Urinary bladder (tissue), 4 donors: ENCODE measurements at places on chromosomes 12 and 14. TPM values are rescaled to one million over a fixed set of nuclear protein-coding genes. Genes with fewer than 3 reads are reported as not detected.

RHOJ gene
- polyA plus RNA-seq, result 33.6 TPM

ANKS1B gene
- 4.9 TPM for polyA plus RNA-seq

CMA1 gene
- 2.1 TPM for polyA plus RNA-seq

WNT1 gene
- polyA plus RNA-seq, result not detected

STRN3 gene
- 25.4 TPM for polyA plus RNA-seq

IL26 gene
- polyA plus RNA-seq, result 0.10 TPM

TNS2 gene
- polyA plus RNA-seq, result 178 TPM

DIO3 gene
- 14.1 TPM for polyA plus RNA-seq

CLEC4A gene
- polyA plus RNA-seq, result 2.6 TPM

OVCH1 gene
- 0.05 TPM for polyA plus RNA-seq

LDHB gene
- 465 TPM for polyA plus RNA-seq

DNA sequence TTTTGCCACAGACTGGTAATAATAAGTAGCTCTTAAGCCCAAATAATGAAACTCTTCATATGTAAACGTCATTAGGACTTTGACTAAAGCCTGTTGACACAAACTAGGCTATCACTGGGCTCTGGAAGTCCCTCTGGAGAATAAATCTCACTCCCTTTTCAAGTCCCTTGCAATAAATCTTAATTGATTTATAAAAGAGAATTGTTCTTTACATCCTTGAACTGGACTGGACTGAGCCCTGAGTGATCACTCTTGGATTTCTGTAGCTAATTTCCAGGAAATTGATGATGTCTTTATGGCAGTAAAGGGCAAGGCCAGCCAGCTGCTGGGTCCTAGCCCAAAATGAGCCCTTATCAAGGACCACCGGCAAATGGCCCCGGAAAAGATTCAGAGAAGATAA is 1162.7 kb downstream of the BCL11B start:
- no peak for DNase-seq

GRCh38 chr14:102314242-102315011 is 5.1 kb upstream of the ZNF839 start:
- no peak for DNase-seq

- no peak for DNase-seq
Observed at GRCh38 chr14:93481758-93482157, 51.0 kb downstream of the UNC79 start.

DNA sequence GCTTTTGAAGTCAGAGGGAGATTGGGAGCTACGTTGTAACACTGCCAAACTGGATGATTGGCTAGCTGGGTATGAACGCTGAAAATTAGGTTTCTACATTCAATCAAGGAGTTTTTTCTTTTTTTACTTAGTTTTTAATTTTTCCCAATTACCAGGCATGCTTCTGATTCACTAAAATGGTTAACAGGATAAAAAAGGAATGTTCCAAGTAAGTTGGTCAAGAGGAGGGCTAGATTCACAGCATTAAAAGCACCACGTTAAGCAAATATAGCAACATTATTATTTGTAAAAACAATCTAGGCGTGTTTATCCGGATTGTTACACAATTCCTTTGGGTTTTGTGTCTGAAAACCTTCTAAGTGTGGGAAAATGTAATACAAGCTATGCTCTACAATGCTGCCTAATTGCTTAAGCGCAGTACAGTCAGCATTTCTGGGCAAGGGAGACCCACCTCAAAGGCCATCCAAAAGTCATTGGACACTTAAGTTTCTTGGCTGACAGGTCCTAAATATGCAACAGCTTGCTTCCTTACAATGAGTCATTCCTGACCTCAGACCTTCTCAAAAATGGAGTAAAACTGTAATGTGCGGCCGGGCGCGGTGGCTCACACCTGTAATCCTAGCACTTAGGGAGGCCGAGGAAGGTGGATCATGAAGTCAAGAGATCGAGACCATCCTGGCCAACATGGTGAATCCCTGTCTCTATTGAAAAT is 1.2 kb downstream of the RPLP0 start:
- DNase-seq, result no peak

DNA sequence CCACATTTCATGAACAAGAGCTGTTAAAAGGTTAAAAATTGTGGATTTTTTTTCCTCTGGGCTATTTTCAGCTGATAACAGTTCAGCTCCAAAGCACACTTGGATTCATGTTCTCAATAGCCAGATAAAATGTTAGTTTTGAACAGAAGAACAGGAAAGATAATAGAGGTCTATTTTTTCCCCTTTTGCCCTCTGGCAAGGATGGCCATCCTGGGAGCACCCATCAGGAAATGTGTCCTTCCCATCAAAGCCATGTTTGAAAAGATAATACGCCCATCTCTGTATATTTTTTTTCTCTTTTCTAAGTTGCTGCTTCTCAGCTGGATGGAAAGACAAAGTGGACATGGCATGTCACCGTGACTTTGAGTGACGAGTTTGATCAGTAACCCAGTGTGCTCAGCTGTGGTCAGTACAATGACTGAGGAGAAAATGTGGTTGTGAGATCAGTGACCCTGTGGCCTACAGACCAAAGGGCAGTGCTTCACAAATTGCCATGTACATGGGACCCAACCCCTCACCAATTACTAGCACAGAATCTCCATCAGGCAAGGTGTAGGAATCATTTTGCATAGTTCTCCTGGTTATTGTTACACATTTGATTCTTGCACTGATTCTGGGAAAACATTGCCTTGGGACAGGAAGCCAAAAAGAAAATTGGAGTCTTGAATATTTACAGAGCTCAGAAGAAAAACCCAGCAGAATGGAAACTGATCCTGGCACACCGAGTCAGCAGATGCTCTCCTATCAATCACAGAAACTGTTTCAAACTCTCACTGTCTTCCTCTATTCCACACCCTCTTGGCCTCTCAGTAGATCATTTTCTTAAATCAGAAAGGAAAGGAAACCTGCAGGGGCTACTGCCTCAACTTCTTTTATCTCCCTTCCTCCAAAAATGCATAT is 64.3 kb downstream of the ANO6 start:
- no peak for DNase-seq

- no peak for DNase-seq
Observed at GRCh38 chr12:70264067-70264867, 21.0 kb downstream of the CNOT2 start.

- no peak for DNase-seq
Observed at GRCh38 chr12:100138048-100138802, 4.4 kb downstream of the BLTP3B start.

DNA sequence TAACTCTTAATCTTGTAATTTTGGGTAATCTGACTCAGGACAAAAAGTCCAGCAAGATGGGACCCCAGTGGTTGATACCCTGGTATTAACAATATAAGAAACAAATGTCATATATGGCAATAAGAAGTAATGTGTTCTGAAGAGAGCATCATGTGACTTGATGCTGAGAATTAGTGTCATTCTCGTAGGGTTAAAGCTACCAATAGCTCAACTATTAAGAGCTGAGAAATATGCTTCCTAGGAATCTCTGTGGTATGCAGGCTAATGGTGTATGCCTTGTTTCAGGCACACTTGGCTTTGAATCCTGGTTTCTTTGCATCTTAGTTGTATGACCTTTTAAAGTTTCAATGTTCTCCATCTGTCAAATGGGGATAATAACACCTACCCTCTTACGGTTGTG is 9.1 kb downstream of the MYRFL start:
- no peak for DNase-seq

GRCh38 chr12:108697905-108698304 is 33.4 kb downstream of the CORO1C start:
- no peak for DNase-seq

DNA sequence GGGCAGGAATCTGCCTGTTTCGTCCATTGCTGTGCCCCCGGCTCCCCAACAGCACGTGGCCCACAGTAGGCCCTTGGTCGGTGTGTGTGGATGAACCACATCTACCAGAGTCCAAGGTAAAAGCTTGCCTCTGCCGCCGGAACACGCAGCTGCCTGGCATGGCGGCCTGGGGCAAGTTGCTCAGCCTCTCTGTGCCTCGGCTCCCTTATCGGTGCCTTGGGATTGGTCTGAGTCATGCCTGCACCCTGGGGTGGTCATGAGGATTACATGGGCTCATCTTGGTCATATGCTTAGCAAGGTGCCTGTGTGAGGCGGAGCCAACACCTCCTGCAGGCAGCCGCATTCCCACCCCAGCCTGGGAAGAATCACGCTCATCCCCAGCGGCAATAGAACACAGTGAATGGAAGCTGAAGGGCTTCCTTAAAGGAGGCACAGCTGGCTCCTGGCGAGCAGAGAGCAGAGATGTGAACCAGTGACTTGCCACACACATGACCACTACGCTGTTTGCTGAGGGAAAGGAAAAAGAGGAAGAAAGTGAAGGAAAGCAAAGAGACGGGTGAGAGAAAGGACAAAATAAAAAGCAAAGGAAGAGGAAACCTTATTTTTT is 5.5 kb upstream of the SCARB1 start:
- no peak for DNase-seq

DNA sequence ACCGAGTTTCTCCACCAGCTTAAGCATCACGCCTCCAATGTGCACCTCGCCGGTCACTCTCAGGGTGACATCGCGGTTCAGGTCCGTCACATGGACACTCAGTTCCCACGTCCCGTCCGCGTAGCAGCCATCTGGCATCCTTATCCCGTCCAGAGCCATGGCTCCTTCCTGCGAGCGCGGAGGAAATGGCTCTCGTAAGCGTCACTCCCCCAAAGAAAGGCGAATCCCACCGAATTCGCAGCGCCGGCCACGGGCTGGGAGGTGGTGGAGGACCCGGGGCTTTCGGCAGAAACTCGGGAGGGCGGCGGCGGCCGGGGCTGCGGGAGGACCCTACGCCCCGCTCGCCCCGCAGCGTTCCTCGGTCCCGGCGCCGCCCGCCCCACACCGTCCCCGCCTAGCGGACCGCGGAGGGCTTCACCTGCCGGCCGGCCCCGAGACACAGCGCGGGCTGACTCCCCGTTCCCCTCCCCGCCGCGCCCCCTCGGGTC is 396 bp downstream of the FERMT2 start:
- no peak for DNase-seq

- no peak for DNase-seq
Observed at GRCh38 chr12:85985996-85986395, 111.9 kb downstream of the NTS start.

- DNase-seq, result peak; percentile 97
Observed at GRCh38 chr14:22766457-22767322, at the start of gene OXA1L. Gene OXA1L, plus strand, starts transcription at chr14:22766688. Its CDS starts 14 bp downstream, at chr14:22766702.

DNA sequence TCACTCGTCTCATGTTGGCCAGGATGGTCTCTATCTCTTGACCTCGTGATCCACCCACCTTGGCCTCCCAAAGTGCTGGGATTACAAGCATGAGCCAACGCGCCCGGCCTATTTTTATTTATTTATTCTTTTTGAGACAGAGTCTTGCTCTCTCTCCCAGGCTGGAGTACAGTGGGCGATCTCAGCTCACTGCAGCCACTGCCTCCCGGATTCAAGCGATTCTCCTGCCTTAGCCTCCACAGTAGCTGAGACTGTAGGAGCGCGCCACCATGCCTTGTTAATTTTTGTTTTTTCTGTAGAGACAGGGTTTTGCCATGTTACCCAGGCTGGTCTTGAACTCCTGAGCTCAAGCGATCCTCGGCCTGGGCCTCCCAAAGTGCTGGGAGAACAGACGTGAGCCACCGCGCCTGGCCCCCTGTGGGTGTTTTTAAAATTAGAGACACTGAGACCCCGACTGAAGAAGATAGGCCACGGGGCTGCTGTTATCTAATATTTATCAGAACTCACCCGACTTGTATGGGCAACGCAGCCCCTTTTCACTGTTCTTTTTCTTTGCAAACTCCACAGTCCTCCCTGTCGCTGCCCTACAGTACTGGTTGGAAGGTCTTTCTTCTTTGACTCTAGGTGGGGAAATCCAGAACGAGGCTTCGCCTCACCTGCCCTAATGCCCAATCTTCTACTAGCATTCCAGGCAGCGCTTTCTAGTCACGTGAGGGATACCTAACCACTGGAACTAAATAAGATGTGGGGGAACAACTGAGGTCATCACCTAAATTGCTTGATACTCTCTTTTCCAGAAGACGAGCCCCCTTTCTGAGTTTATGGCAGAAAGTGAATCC is 1.4 kb upstream of the GABARAPL1 start:
- DNase-seq, result no peak

DNA sequence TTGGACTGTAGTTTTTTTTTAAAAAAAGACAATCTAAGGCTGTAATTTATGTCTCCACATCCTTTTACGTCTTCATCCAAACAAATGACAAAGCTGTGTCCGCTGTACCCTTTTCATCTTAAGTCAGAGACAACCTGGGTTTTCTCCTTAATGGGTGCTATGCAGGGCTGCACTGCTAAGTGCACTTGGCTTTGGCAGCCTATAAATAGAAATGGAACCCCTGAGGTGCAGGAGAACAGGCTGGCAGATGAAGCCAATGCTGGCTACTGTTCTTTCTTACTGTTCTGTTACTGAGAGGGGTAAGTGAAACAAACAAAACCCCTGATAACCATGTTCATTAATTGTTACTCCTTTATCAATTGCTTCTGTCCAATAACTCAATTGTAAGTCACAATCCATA is 47.1 kb upstream of the KICS2 start:
- DNase-seq, result no peak

GRCh38 chr12:6097411-6097810 is 27.1 kb downstream of the VWF start:
- DNase-seq, result no peak

DNA sequence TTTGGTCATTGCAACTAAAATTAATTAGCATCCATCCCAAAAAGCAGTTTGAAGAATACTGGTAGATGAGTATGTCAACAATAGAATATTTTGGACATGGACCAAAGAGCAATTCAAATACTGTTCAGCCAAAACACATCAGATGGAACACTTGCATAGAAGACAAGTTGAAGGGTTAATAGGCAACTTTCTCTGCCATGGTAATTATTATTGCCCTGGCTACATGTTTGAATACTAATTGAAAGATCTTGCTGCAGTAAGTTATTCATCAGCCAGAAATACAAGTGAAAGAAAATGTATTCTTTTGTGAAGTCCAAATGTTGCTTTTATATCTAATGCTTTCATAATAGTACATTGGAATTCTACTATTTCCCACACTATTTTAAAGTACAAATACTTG is 10.1 kb downstream of the ANO6 start:
- no peak for DNase-seq

GRCh38 chr12:27551172-27551840 is 27.3 kb downstream of the PPFIBP1 start:
- DNase-seq, result no peak

GRCh38 chr12:84701041-84701440 is 211.6 kb downstream of the SLC6A15 start:
- DNase-seq, result no peak

- no peak for DNase-seq
Observed at GRCh38 chr14:61174441-61174891, 106.7 kb downstream of the TMEM30B start.

DNA sequence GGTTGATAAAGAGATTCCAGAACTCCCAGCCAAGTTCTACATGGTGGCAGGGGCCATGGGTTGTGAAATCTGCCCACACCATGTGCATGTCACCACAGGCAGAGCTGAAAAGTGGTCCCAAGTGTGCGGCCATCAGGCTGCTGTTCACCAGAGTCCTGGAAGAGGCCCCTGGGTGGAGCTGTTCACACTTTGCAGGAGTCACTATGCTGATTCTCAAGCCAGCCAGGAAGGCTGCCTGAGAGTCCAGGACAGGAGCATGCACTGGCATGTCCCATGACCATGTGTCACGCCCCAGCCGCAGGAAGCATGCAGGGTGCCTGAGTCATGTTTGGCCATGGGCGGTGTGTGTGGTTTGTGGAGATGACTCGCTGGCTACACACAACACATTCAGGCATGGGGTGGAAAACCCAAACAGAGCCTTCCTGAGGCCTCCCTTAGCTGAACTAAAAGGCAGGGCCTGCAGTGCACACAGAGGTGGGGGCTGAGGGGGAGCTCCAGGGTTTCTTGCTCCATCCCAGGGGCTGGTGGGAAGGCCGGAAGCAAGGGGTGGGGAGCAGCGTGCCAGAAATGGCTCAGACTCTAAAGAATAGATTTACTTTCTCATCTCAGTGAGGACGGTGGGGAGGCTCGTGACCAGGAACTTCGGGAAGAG is 19.4 kb downstream of the ABCB9 start:
- peak; percentile 78 for DNase-seq
